ENCODE measurements at places on chromosomes 6 and 20.

DNA sequence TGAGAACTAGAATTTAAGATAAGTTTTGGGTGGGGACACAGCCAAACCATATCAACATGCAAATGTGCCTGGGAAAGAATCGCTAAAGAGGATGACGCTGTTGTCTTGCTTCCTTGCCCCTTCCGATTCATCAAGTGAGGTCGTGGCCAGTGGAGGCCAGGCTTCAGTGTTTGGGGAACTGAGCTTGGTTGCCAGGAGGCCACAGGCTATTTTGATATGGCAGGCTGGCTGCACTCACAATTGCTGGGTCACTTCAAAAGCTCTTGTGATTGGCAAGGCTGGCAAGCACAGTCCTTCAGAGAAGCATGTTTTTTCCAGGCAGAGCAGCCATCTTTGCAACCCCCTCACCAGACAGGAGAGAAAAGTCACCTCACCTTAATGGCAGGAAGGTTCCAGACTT is 45.8 kb downstream of the SAMD5 start:
- DNase-seq, result no peak

DNA sequence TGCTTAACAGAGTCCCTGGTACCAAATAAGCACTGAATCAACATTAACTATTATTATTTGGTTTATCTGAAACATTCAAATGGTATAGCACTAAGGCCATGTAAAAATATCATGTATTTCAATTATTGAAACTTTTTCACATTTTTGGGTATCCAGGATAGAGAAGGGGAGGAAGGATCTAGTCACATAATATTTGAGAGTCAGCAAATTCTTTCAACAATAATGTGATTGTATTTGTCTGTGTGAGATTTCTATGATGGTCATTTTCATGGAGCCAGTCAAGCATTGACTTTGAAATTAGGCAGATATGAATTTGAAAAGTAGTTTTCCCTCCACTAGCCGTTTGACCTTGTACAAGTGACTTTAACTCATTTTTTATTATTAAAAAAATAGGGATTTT is 67.9 kb downstream of the LAMA2 start:
- no peak for DNase-seq

DNA sequence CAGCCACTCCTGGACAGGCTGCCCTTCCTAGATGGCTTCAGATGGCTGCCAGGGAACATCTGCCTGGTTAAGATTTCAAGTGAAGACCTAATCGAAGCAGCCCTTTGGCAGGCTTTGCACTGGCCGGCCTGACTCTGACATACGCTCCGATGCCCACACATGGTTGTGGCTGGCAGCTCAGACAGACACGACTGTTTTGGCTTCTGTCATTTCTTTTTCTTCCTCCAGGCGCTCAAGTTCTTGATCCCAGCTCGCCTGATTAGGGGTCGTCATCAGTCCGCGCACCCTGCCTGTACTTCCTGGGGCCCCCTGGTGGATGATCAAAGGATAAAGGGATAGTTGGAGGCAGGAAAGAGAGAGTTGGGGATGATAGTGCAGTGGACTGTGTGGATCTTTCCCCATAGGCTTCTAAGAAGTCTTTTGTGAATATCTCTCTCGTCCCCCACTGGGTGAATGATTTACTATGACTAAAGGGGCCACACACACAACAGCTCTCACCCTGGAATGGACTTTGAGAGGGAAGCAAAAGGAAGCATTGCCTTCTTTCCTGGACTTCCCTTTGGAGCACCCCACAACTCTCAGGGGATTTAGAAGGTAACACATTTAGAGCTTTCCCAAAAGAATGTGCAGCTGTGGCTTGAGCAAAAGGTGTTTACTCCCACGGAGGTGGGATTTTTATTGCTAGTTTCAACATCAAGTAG is 21.4 kb upstream of the TRAM2 start:
- peak; percentile 92 for DNase-seq

- no peak for DNase-seq
Measured at GRCh38 chr20:917416-917815, 1.3 kb upstream of the ANGPT4 start.

GRCh38 chr6:163416557-163417253 is 2.2 kb downstream of the QKI start:
- DNase-seq, result peak; percentile 54

DNA sequence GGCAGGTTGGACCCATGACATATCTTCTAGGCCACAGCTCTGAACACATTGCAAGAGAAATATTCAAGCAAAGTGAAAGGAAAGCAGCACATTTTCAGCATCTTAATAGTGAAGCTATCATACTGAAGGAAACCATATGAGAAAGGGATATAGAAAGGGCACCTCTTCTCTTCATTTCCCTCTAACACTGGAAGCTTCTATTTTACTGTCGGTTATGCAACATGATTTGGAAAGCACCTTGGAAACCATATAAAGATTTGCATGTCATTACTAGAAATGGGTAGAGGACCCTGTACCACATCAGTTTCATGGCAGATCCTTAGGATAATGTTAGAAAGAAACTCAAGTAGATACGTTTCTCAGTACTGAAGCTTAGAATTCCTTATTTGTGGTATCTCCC is 70.5 kb upstream of the HMGN3 start:
- DNase-seq, result no peak

GRCh38 chr20:10551732-10552724 is 116.9 kb downstream of the SLX4IP start:
- no peak for DNase-seq

GRCh38 chr6:33013608-33014007 is 4.2 kb upstream of the HLA-DOA start:
- DNase-seq, result no peak

GRCh38 chr6:162373868-162374267 is 353.7 kb downstream of the PRKN start:
- DNase-seq, result no peak

GRCh38 chr20:53428996-53429395 is 164.6 kb downstream of the ZNF217 start:
- no peak for DNase-seq

Data from BE2C (cell line).